ENCODE measurements at places on chromosomes 1 and 21. TPM values are rescaled to one million over a fixed set of nuclear protein-coding genes. Genes with fewer than 3 reads are reported as not detected.

Gene FAM76A
- 21.9 TPM for total RNA-seq

Gene PDE9A
- 1.6 TPM for total RNA-seq

Gene S100A3
- not detected for total RNA-seq

Gene SFN
- total RNA-seq, result not detected

Gene RHD
- 2.1 TPM for total RNA-seq

Gene CD101
- total RNA-seq, result 2.1 TPM

Gene LCE1E
- not detected for total RNA-seq

Gene TBX19
- total RNA-seq, result 1.0 TPM

Gene OR2T29
- not detected for total RNA-seq

Gene SV2A
- 2.1 TPM for total RNA-seq

Gene KRTAP13-2
- total RNA-seq, result not detected

Gene ATP1A4
- under 0.01 TPM for total RNA-seq

Gene GUCA2A
- not detected for total RNA-seq

Gene GJA9
- total RNA-seq, result not detected

Gene PKLR
- total RNA-seq, result not detected

Gene BRDT
- not detected for total RNA-seq

Gene OR2T12
- not detected for total RNA-seq

Gene SPRR1A
- total RNA-seq, result not detected

Gene HES2
- not detected for total RNA-seq

Gene SLC45A3
- 2.1 TPM for total RNA-seq

Gene RGS8
- total RNA-seq, result not detected

Gene OPRD1
- 0.52 TPM for total RNA-seq

Gene KLF17
- under 0.01 TPM for total RNA-seq

Gene CFAP45
- not detected for total RNA-seq

Gene HCN3
- total RNA-seq, result 1.0 TPM

Gene LCE1A
- total RNA-seq, result not detected

Gene S100A8
- 67.3 TPM for total RNA-seq

Gene CD84
- 3.1 TPM for total RNA-seq

Gene TNNI3K
- 2.1 TPM for total RNA-seq

Gene KRTAP10-4
- not detected for total RNA-seq

Gene LCE3D
- total RNA-seq, result not detected

All from skeletal muscle tissue (tissue), 5 donors.